Skin of body (tissue), 3 donors: ENCODE measurements at places on chromosomes 16 and 17. TPM values are rescaled to one million over a fixed set of nuclear protein-coding genes. Genes with fewer than 3 reads are reported as not detected.

The VASN gene
- 20.6 TPM for total RNA-seq

The ENPP7 gene
- total RNA-seq = not detected

The CDH16 gene
- total RNA-seq = not detected

DNA sequence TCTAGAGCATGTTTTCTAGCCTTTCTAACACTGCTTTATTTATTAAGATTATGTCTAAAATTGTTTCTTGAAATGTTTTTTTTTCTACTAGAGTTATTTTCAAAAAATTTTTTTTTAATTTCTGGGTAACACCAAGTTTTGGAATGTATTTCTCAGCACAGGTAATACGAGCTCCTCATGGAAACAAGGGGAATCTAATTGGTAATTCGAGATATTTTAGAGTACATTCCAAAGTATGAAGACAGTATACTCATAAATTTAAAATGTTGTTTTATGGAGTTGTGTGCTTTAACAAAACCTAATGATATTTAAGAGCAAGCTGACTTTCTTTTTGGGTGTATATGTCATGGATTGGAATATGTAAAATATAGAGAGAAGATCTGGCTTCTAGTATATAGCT is 42.4 kb downstream of the OMG start:
- DNase-seq = no peak

GRCh38 chr17:82638183-82638773 is 10.0 kb downstream of the WDR45B start:
- DNase-seq = no peak
